ENCODE measurements at places on chromosomes 5 and 9. TPM values are rescaled to one million over a fixed set of nuclear protein-coding genes. Genes with fewer than 3 reads are reported as not detected.

- no peak for DNase-seq
These were observed 5.5 kb downstream of the ADRB2 start for GRCh38 chr5:148831590-148832565.

The GCNT1 gene
- total RNA-seq: 3.0 TPM

GRCh38 chr9:126844085-126844484 is 16.4 kb upstream of the ZBTB34 start:
- no peak for DNase-seq

GRCh38 chr5:143652108-143652700 is 159.8 kb upstream of the HMHB1 start:
- no peak for DNase-seq

The PCDHGB4 gene
- total RNA-seq: 5.8 TPM

The LRRC26 gene
- not detected for total RNA-seq

DNA sequence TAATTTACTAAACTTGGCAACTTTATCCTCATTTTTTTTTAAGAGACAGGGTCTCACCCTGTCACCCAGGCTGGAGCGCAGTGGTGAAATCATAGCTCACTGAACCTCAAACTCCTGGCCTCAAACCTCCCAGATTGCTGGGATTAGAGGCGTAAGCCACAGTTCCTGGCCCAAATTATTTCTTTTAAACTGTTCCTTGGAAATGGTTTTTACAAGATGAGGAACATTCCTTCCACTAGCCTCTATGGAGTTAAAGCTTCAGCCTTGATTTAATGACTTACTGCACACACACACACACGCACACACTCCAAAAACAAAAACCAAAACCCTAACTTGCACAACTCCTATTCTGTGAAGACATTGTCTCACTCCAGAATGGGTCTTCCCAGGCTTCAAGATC is 77.2 kb upstream of the TARS1 start:
- no peak for DNase-seq

The CNTNAP3 gene
- 10.1 TPM for total RNA-seq

The ANXA1 gene
- 53.1 TPM for total RNA-seq

DNA sequence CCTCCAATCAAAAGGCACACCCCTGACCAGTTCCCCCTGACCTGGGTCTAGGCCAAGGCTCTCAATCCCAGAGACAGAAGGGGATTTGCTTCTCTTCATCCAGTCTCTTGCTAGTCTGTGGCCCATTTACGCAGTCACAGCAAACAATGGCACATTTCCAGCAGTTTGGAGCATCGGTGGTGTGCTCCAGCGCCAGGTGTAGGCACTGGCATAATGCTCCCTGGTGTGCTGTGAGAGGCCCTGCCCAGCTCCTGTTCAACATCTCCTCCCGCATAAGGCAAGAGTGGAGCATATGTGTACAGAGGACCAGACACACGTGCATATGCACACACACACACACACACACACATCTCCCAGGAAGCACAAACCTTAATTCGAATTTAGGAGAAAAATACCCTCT is 79.5 kb upstream of the ERCC6L2 start:
- DNase-seq: no peak

- peak; percentile 85 for DNase-seq
These were observed 780 bp downstream of the RNU6ATAC start for GRCh38 chr9:134163371-134164196.

The ARID3C gene
- not detected for total RNA-seq

DNA sequence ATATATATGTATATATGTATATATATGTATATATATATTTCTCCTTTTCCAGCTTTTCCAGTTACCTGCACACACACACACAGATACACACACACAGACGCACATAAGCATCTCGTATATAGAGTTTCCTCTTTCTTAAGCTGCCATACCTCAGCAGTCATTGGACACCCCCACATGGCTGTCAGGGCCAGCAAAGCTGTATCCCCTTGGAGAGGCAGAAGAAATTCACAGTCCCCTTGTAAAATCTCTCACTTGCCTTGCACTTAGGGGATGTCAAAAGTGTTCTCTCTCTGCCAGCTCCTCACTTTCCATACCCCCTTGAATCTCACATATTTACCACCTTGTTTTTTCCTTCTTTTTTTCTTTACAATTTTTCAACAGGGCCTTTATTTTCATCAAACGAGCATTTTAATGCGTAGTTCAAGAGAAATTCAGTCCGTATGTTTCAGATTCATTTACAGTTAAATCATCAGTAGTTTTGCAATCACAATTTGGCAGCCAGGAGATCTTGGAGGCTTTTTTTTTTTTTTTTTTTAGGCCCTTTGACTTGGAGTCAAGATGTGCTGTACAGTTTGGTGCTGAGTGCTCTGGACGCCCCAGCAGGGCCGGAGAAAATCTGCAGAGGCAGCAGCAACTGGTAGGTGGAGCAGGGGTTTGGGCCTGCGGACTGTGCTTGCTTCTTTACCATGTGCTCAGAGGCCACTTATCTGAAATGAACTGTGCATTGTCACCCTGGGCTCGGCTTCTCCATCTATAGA is 244.9 kb upstream of the KLF4 start:
- peak; percentile 72 for DNase-seq

The SLC6A7 gene
- total RNA-seq: not detected

DNA sequence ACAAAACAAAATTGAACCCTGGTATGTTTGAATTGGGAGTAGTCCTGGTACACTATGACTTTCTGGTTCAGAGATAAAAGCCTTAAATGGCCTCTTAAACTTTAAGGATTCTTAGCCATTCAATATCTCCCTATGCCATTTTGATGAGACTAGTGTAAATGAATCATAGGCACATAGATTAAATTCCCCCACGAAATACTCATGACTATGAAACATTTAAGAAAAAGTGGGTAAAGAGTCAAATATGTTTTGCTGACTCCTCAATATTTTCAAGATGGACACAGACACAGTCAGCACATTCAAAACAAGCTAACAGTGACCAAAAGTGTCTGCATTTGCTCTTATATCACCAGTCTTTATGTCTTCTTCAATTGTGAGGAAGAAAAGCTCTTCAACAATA is 278.3 kb downstream of the PDE4D start:
- DNase-seq: no peak

- no peak for DNase-seq
These were observed 26.8 kb upstream of the GABRP start for GRCh38 chr5:170756691-170757090.

The LCN6 gene
- total RNA-seq: 13.0 TPM

- DNase-seq: peak; percentile 50
These were observed 737 bp downstream of the RNF180 start for GRCh38 chr5:64166201-64166959.

The FAT2 gene
- total RNA-seq: not detected

The PTBP3 gene
- 13.7 TPM for total RNA-seq

DNA sequence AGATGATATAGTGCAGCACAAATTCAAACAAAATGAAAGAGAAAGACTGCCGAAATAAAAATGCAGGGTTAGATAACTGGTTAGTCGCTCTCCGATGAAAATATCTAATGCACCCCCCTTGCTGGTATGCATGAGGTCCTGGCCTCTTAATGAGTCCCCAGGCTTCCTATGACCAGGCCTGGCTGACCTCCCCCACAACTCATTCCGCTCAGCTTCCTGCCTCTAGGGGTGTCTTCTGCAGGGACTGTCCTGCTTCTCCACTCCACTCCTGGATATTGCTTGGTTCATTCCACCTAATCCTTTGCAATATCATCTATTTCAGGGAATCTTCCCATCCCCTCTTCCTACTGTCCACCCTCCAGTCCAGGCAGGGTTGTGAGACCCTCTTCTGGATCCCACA is 341.8 kb downstream of the ASTN2 start:
- no peak for DNase-seq

DNA sequence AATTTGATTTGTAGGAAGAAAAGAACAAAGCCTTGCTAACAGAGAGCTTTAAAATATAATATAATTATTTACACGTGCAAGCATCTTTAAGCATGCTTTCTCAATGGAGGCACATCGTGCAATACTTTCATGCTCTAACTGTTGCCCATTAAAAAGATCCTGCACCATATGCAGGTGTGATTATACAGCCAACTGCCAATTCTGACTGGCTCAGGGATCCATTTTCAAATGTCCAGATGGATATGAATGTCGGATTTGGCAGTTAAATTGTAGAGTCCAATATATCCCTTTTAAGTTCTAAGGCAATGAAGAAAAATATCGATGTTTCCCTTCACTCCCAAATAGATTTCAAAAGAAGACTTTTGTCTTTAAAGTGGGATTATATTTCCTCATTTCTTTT is 416.4 kb upstream of the CD180 start:
- no peak for DNase-seq

- DNase-seq: peak; percentile 27
These were observed 48.0 kb downstream of the SARDH start for GRCh38 chr9:133690081-133690561.

Measured in Right ventricle myocardium superior (tissue), 1 donor.